ENCODE measurements at places on chromosomes 11 and 22.

DNA sequence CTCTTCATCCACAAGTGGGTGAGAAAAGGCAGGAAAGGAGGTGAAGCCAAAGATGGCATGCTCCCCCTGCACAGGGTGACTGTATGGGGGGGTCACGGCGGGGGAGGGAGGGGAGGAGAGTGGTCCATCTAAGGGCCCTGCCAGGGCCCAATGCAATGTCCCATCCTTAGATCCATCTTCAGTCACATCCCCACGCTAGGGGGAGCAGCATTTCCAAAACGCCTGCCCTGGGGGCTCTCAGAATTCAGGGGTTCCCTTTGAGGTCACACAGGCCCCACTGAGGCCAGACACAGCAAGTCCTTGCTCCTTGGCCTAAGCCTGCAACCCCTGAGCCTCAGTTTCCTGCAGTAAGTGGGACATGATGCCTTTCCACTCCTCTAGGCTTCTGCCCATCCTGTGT lies 52.4 kb downstream of the RTN4R start:
- DNase-seq, result no peak

- DNase-seq, result no peak
These were observed 106.4 kb downstream of the SYN3 start for GRCh38 chr22:32951807-32952153.

DNA sequence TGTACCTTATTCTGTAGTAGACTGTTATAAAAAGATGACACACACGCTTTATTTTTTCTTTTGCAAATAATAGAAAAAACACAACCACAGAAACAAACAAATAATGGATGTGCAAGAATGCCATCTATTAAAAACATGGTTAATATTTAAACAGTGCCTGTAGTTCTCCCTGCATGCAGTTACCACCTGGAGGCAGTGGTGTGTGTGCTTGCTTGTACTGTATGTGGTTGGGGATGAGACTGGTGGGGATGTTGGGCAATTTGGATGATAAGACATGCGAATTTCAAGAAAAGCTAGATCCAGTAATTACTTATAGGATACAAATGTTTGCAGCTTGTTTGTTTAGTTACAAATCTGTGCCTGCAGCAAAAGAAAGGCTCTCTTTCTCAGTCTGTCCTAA lies 3.6 kb downstream of the C11orf87 start:
- DNase-seq, result no peak

GRCh38 chr22:17802822-17803221 lies 28.6 kb upstream of the BID start:
- no peak for DNase-seq

DNA sequence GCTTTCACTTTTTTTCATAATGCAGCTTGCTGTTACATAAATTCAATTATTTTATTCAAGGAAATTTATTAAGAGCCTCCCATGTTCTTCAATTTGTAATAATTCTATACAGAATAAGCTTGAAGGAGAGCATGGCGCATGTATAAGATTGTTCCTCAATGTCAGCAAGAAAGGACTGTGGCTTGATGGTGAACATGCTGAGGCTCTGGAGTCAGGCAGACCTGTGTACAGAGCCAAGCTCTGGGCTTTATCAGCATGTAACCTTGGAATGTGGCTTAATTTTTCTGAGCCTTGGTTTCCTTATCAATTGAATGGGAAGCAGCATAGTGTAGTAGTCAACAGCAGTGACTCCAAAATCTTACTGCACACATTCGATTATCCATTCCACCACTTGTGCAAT lies 92.4 kb downstream of the JRKL start:
- no peak for DNase-seq

Measured in nucleus accumbens (tissue), 56 donors.